ENCODE measurements at places on chromosomes 12 and 14.

- no peak for DNase-seq
Measured at GRCh38 chr12:76375470-76375869, 27.3 kb upstream of the BBS10 start.

DNA sequence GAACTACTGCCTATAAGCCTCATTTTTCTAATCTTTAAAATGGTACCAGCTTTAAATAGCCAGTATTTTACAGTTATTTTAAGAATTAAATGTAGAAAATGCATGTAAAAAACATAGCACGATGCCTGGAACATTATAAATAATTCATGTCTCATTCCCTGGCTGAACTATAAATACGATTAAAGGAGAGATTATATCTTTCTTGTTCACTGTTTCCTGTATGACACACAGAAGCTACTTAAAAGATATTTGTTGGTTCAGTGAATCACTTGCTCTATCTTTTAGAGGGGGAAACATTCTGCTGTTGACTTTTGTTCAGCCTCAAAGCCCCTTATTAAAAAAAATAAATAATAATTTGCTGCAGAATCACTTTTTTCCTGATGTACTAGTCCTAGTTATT, 406.9 kb downstream of the LRFN5 start:
- DNase-seq, result no peak

DNA sequence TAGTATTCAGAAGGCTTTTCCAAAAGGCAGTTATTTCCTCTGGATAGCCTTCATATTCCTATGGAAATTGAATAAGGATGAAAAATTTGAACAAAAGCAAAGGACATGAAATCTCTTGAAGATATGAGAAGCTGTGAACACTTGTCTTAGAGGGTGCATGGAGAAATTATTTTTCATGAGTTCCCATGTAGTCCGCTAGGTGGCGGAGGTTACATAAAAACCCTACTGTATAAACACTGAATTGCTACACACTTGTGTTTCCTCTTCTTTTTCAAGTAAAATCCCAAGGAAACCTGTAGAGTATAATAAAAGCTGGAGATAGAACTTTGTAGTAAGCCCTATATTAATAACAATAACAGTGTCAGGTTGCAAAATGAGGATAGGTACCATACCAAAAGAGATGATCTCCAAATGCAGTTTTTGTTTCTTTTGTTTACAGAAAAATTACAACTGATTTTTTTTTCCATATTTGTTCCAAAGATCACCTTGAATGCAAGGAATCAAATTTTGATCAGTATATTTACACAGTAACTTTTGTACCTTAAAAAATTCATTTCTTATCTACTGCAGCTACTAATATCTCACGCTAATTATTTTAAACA, 37.8 kb upstream of the OR4E1 start:
- DNase-seq, result no peak

- DNase-seq, result no peak
Measured at GRCh38 chr14:103002578-103003350, 54.6 kb downstream of the CDC42BPB start.

DNA sequence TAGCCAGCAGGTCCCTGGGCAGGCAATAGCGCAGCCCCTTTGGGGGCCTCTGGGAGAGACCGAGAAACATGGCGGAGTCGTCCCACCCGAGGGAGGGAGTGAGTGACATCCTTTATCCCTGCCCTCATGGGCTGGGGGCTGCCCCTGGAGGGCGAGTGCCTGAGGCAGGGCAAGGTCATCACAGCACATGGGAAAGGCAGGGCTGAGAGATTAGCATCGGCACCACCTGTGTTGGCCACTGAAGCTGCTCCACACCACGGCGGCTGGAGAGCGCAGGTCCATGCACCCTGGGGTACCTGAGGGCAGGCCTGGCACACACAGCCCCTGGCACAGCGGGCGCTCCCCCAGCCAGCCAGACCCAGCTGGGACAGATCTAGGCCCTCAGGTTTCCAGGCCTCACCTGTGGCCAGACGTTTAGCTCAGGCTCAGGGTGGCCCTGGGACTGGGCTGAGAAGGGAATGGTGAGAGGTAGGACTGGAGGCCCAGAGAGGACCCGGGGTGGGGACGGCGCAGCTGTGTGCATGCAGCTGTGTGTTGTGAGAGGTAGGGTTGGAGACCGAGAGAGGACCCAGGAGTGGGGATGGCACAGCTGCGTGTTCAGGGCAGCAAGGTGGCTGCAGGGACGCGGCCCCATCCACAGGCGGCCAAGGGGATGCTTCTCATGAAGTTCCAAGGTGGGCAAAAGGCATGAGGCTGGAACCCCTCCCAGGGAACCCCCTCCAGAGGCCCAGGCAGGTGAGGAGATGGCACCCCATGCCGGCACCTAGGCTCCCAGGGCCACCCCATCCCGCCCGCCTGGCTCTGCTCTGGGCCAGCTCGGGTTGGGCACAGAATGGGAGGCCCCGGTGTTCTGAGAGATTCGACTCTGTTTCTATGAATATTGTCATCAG, 74.1 kb downstream of the KIF26A start:
- no peak for DNase-seq

GRCh38 chr14:20626274-20626673, 15.2 kb downstream of the OR6S1 start:
- no peak for DNase-seq

- no peak for DNase-seq
Measured at GRCh38 chr12:4091016-4091743, 182.4 kb upstream of the CCND2 start.

DNA sequence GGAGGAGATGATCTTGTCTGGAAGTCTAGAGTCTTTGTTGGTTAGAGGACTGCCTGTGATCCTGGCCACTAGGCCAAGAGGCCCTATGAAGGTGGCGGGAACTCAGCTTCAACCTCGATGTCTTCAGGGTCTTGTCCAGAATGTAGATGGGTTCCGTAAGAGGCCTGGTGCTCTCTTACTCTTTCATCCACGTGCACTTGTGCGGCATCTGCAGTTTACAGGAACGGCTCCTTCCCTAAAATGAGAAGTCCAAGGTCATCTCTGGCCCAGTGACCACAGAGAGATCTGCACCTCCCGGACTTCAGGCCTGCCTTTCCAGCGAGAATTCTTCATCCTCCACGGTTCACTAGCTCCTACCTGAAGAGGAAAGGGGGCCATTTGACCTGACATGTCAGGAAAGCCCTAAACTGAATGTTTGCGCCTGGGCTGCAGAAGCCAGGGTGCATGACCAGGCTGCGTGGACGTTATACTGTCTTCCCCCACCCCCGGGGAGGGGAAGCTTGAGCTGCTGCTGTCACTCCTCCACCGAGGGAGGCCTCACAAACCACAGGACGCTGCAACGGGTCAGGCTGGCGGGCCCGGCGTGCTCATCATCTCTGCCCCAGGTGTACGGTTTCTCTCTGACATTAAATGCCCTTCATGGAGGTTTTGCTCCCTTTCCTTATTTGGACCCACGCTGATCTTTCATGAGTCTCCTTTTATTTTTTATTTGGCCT, 17.7 kb downstream of the WNT5B start:
- DNase-seq, result no peak

- DNase-seq, result no peak
Measured at GRCh38 chr12:6450869-6451347, 934 bp upstream of the TAPBPL start.

- DNase-seq, result no peak
Measured at GRCh38 chr12:82644896-82645295, 41.8 kb upstream of the TMTC2 start.

DNA sequence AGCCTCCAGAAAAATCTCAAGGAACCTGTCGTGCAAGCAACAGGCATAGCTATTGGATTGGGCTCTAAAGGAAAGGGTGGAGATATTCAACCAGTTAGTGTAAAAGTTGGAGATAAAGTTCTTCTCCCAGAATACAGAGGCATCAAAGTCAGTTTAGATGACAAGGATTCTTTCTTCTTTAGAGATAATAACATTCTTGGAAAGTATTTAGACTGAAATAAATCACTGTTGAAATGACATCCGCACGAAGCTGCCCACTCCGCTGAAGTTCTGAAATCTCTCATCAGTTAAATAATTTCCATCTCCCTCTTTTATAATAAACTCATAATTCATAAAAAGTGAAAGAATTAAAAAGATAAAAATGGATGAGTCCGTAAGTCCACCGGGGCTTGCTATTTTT, 1354.9 kb upstream of the TMEM132C start:
- no peak for DNase-seq

DNA sequence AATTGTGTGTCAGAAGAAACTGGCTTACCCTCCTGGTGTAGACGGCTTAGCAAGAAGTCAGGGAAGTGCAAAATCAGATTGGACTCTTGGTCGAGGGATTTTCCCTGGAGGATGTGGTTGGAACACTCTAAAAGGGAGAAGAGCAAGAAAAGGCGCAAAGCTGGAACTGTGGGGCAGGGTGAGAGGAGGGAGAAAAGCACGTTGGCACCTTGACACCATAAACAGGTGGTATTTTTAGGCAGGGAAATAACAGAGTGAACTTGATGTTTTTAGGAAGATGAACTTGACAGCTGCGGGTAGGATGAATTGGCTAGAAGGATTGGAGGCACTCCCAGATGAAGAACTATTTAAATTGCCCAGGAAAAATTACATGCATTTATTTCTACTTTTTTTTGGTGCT, 67.7 kb downstream of the HCAR2 start:
- DNase-seq, result no peak

DNA sequence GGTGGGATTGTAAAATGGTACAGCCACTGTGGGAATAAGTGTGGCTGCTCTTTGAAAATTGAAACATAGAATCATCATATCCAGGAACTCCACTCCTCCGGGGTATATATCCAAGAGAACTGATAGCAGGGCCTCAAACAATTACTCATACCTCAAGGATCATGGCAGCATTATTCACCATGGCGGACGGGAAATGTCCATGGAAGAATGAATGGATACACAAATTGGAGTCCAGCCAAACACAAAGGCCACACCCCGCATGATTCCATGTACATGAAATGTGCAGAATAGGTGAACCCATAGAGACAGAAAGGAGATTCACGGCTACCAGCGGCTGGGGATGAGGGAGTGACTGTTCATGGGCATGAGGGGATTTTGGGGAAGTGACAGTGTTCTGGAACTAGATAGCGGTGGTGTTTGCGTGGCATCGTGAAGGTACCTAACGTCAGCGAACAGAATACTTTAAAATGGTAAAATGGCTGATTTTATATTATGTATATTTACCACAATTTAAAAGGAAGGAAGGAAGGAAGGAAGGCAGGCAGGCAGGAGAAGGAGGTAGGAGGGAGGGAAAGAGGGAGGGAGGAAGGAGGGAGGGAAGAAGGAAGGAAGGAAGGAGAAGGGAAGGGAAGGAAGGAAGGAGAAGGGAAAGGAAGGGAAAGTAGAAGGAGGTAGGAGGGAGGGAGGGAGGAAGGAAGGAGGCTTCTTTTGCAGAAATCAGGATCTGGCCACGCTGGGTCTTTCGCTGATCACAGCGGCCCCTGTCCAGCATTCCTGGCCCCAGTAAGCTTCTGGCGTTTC, 14.1 kb upstream of the NCOR2 start:
- no peak for DNase-seq

DNA sequence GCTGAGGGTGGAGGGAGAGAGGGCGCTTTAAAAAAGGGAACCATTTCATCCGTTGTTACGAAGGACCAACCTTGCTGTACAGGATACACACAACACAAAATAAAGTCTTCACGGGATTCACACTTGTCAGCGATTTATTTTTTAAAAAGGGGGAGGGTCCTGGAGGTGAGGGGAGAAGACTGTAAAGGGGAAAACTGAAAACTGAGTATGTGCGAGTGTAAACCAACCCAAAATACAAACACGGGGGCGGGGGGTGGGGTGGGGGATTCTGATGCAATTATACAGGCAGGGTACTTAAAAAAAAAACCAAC, 499 bp upstream of the PRKAG1 start:
- DNase-seq, result no peak

DNA sequence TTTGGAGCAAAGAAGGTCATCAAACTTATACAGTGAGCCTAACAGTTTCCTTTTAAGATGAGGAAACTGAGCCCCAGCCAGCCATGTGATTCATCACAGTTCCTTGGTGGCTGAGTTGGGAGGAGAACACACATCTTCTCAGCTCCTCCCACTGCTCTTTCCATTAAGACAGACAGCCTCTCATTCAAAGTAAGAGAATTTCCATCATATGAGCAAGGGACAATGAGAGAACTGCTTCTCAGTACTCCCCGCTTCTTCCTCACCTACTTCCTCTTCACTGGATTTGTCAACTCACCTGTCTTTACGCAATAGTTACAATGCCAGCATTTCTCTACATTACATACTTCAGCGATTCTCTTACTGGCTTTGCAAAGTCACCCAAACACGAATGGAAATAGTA, 2.2 kb downstream of the IFNG start:
- DNase-seq, result no peak

DNA sequence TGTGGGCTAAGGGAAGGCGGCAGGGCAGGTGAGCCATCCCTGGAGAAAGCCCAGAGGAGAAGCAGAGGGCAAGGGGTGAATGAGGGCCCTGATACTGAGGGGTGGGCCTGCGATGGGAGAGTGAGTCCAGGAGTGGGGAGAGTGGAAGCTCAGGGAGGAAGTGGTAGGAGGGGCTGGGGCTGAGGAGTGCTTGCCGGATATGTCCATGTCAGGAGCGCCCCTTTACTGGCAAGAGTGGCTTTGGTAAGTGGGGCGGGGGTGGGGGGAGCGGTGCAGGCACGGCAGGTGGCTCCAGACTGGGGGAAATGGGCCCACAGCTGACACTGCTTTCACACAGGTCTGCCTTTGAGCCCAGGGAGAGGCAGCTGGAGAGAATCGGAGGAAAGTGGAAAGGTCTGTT, 86.4 kb upstream of the GPR68 start:
- no peak for DNase-seq
